ENCODE measurements at places on chromosomes 7 and 10.

DNA sequence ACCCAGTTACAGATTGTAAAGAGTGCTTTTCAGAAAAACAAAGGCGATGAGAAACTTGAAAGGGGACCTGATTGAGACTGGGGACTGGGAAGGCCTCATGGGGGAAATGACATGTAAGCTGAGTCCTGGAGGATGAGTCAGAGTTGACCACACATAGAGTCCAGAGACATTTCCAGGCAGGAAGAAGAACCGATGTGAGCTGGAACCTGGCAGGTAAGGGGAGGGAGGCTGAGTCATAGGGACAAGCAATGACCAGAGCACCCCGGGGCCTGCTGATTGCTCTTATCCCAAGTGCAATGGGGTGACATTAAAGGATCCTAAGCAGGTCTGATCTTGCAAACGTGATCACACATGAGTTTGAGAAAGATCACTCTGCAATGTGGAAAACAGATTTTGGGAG is 11.7 kb downstream of the TLL2 start:
- no peak for DNase-seq

DNA sequence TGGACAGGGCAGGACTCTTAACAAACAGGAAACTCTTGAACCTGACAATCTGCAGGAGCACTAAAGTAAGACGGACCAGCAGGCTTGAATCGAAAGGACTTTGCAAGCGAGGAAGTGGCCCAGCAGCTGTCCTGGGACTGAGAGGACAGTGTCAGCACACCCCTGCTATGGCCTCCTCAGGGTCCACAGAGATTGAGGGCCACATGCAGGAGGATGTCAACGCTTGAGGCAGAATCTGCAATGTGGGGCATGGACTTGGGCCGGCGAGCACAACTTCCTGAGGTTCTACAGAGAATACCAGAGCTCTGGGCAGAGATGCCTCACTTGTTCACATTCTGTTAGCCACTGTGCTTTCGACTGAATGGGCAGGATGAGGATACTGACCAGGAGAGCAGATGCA is 84.4 kb upstream of the EFCAB10 start:
- DNase-seq, result no peak

- DNase-seq, result no peak
Observed at GRCh38 chr10:3503299-3503698, 281.7 kb downstream of the KLF6 start.

GRCh38 chr10:93067443-93068365 is 6.0 kb upstream of the CYP26A1 start:
- DNase-seq, result no peak

DNA sequence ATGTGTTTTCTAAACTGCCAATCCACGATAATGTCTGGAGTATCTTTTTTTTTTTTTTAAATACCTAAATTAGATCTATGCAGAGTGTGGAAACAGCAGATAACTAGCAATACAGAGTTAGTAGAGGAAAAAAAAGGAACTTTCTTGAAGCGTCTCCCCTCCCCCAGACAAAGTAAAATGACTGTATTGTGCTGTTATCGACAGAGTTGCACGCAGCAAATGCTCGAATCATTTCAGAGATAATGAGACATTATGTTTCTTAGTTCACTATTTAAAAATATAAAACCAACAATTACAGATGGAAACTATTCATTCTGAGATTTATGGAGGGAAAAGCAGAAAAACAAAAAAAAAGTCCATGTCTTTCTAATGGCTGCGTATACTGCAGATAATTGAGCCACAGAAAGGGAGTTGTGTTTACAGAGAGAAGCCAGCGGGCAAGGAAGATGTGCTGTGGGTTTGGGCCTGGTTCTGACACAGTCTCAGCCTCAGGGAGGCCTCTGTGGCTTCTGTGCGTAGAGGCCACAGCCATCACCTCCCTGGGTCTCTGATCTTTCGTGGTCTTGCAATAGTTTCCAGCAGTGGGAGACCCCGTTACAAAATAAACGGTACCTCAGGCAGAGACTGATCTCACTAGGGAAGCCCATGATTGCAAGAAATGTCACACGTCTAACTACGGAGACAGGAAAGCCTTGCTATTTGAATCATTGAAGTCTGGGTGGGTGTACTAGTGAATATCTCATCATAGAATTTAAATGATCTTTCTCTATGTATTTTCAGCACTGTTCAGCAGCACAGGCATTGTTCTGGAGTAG is 19.1 kb upstream of the KLF6 start:
- no peak for DNase-seq

DNA sequence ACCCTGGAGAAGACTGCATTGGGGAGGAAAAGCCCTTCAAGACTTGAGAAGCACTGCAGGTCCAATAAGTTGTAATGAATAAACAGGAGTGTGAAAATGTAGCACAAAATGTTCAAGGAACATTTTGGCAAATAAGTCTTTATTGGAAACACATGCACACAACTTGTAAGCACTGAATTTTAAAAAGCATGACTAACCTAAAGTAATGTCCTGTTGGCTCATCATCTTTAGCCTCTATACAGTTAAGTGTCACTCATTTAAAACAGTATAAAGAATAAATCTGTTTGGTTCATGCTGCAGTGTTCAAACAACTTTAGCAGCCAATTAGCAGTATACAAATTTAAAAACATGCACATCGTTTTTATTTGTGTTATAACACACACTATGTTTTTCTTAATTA is 108.6 kb downstream of the CDK6 start:
- DNase-seq, result no peak
